ENCODE measurements at places on chromosomes 6 and 20. TPM values are rescaled to one million over a fixed set of nuclear protein-coding genes. Genes with fewer than 3 reads are reported as not detected.
A peak's percentile ranks its signal among the peaks of the same experiment; 100 is the strongest.

The MICA gene
- 17.0 TPM for polyA plus RNA-seq

The COL21A1 gene
- 0.39 TPM for polyA plus RNA-seq

The C6orf118 gene
- not detected for polyA plus RNA-seq

The TCP11 gene
- polyA plus RNA-seq: not detected

GRCh38 chr6:2351807-2352431 is 106.5 kb upstream of the GMDS start:
- DNase-seq: no peak

DNA sequence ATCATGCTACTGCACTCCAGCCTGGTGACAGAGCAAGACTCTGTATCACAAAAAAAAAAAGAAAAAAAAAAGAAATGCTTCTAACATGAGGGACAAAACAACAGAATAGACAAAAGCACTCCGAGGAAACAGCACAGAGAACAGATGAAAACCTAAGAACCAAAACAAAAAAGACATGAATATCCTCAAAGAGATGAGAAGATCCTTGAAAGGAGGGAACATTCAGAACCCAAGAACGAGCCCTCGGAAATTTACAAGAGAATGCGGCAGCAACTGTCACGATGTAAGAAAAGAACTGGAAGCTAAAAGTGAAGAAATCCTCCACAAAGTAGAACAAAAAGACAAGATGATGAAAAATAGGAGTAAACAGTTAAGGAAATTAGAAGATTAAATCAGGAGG is 21.2 kb downstream of the ADA start:
- DNase-seq: no peak

DNA sequence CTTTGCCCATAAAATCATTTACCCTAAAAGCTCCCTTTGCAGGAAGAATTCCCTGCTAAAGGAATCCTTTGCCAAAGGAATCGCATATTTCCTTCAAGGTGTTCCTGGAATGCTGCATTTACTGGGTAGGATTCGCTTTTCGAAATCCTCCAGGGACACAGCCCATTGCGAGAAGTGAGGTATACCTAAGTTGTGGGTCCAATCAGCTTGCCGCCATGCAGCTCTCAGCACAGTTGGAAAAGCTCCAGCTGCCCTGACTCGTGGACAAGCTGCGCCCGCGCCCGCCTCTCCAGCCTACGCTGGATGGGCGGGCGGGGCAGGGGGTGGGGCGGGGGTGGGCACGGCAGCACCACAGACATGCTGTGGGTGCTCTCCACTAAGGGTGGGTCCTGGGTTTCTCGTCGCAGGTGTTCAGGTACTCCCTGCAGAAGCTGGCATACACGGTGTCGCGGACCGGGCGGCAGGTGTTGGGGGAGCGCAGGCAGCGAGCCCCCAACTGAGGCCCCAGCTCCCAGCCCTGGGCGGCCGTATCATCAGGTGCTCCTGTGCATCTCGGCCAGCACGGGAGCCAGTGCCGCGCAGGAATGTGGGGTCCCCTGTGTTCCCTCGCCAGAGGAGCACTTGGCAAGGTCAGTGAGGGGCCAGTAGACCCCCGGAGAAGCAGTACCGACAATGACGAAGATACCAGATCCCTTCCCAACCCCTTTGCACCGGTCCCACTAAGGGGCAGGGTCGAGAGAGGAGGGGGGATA is 1.4 kb downstream of the NNAT start:
- peak; percentile 74 for DNase-seq

DNA sequence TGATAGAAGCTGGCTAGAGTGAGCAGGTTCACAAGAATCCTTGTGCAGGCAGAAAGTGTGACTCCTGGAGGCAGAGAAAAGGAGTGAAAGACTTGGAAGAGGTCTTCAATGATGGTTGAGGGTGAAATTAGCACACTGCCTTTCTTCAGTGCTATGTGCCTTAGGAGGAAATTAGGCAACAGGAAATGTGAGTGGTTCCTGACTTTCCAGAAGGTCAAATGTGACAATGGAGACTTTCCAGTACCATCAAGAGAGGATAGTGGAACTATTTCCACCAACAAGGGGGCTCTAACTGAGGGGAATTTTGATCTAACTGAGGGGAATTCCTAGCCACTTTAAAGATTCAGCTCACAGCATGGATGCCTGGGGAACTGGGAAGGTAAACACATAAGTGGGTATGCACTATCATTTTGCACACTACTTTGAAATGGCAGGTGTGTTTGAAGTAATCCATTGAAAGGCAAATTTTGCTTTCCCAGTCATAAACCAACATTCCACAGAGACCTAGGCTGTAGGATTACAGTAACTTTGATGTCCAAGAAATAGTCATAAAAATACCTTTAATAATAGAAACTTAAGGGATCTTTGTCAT is 90.0 kb downstream of the PERP start:
- no peak for DNase-seq

- DNase-seq: no peak
These were observed 147.3 kb downstream of the TRIM27 start for GRCh38 chr6:28776269-28777146.

GRCh38 chr20:54626126-54626525 is 150.7 kb downstream of the DOK5 start:
- DNase-seq: no peak

DNA sequence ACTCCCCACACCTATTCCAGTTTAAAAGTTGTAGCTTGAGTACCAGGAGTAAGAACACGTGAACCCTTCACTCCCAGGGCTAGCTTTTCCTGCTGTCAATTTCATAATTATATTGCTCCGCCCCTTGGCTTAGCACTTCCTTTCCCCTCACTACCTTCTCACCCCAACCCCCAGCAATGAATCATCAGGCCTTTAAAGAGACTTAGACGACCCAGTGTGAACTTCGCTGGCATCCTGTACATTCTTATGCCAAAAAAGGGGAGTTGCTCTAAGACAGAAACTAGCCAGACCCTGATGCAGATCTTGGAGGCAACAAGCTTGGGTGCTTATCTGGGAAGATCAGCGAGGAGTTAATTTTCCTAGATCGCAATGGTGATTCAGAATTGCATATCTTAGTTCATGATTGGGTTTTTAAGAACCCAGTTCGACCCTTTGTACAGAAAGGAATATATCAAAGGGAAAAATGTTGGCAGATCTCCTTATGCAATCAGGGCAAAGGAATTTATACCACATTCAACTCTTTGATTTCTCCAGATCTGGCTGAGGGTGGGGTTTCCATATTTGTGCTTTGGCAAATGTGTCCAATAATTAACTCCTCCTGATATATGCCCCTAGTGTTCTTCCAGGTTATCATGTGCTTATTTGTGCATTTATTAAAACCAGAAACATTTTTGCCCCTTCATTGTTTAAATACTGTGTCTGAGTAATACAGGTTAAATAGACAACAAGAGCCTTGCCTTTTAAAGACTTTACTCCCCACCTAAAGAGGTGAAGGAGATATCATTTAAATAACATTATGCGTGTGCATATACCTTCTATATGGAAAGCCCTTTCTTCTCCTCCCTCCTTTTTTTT is 8.1 kb upstream of the ATXN1 start:
- DNase-seq: no peak

GRCh38 chr6:144347933-144348332 is 62.8 kb downstream of the UTRN start:
- no peak for DNase-seq
